T-helper 22 cell (primary cell): ENCODE measurements at places on chromosomes 12 and 14.
A peak's percentile ranks its signal among the peaks of the same experiment; 100 is the strongest.

GRCh38 chr12:60070552-60070951, 474.7 kb downstream of the SLC16A7 start:
- DNase-seq, result no peak

GRCh38 chr14:34873589-34874385, 1.4 kb downstream of the BAZ1A start:
- peak; percentile 79 for DNase-seq

GRCh38 chr14:23950411-23951135, 3.0 kb upstream of the DHRS4 start:
- no peak for DNase-seq

DNA sequence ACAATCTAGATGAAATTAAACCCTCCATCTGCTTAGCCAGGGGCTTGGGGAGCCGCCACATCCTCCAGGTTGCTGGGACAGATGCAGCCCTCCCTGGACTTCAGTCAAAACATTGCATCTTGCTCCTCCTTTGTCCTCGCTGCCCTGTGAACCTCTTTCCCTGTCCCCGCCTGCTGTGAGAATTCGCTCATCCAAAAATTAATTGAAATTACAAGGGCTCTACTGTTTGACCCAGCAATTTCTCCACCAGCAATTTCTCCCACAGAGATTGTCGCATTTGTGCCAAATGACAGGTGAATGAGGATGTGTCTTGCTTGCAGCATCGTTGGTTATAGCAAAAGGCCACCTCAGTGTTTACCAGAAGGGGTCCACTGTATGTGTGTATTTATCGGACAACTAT, 5.0 kb upstream of the POP5 start:
- DNase-seq, result no peak

DNA sequence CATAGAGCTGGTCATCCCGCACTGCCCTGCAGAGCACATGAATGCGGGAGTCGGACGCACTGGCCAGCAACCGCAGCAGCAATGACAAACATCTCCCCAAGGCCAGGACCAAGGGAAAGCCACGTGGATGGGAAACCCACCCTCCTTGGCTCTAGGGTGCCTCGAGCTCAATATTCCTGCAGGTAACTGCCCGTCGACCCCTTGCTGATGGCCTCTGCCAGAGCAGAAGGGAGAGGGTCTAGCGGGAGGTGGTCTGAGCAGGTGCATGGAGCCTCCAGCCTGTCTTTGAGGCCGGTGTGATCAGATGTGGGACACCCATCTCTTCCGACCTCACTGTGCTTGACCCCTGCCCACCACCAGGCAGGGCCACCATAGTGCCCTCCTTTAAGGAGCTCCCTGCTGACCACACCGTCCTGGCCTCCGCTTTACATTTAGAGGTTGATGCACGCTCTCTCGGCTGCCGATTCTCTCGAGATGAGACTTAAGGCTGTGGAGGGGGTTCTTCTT, 89.7 kb downstream of the PIWIL1 start:
- no peak for DNase-seq

DNA sequence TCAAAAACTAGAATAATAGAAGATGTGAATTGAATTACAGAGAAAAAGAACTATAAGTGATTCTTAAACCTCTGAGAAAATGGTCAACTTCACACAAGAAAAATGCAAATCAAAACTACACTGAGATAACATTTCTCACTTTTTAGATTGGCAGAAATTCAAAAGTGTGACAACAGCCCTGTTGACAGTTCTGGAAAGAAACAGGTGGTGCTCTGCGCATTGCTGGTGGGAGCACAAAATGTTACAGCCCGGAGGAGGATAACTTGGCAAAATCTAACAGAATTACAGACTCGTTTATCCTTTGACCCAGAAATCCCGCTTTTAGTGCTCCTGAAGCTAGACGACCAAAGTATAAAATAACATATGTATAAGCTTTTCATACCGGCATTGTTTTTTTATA, 222.5 kb upstream of the CNTN1 start:
- DNase-seq, result no peak

DNA sequence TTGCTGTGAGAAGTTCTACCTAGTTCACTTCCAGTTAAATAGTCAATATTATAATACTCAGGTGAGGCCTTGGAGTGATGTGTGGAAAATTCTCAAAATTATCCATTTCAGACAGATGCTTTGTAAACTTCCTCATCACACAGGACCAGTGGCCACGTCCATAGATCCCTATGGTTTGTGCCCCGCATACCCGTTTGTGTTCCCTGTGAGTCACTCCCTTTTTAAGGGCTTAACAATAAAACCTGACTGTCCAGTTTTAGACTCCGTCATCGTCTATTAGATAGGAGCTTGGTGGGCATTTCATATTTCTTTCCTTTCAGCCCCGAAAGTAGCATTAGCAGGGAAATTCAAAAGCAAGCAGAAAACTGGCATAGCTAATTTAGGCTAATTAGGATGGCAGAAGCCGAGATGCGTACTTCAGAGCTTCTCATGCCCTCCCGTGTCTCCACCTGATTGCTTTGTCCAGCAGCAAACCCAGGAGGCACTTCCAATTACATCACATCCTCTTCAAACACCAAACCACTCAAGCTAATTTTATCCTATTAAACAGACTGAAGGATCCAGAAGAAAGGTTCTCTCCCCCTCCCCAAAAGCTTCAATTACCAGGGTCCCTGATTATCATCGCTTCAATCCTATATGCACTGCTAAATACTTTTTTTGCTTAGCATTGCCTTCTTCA, 186.6 kb upstream of the OTX2 start:
- DNase-seq, result no peak

DNA sequence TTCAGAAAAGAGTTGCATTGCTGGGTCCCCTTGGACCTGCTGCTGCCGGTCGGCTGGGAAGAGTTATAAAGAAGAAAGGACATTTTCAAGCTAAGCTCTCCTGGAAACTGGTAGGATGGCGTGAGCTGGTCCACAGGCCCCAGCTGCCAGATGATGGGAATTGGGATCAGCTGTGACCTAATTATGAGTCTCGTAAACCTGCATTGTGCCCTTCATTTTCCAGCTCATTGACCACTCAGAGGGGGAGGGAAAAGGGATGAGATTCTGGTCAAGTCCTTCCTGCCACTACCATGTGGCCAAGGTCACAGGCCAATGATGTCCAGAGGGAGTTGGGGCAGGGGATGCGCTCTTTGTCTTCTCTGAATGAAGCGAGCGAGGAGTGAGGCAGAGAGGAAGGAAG, 320.9 kb downstream of the NRXN3 start:
- DNase-seq, result no peak

DNA sequence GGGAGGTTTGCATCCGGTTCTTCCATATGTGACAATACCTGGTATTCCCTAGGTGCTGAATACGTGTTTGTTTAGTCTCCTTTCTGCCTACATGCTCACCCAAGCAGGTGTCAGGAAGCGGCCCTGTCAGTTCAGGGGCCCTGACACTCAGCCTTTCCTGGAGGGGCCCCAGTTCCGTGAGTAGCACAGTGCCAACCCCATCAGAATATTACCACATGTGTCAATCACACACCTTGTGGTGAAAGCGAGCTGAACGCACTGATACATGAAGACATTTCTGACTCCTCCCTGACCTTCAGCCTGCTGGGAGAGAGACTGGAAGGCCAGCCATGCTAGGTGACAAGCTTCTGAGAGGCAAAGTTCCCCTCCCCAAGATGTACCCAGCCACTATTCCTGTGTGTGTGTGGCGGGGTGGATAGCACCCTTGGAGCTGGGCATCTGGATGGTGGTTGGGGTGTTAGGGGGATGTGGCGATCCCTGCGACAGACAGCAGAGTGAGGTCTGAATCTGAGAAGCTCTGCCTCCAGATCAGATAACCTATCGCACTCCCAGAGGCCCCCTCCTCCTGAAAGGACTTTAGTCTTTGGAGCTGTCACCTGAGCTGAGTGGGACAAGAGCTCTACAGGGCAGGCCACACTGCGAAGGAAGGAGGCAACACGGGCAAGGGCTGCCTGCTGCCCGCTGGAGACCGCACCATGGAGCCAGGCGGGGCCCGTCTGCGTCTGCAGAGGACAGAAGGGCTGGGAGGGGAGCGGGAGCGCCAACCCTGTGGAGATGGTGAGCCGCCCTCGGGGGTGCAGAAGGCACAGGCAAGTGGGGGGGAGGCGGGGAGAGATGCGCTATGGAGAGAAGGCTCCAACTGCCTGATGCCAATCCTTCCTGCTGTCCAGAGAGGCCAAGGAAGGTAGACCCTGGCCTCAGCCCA, at the start of gene SOAT2:
TSS of gene SOAT2 (plus strand) at position 604 of the 925 bp plus-strand sequence. CDS start at position 696, 92 bp downstream.
- no peak for DNase-seq

- DNase-seq, result no peak
These were observed 68.6 kb downstream of the NUAK1 start for GRCh38 chr12:106070147-106070546.

- no peak for DNase-seq
These were observed 61.1 kb downstream of the RPS6KA5 start for GRCh38 chr14:90999299-90999698.

GRCh38 chr12:125079648-125080645, 14.7 kb downstream of the AACS start:
- no peak for DNase-seq

GRCh38 chr12:12376646-12377448, 20.0 kb downstream of the BORCS5 start:
- DNase-seq, result no peak

- DNase-seq, result no peak
These were observed 80.8 kb downstream of the MNAT1 start for GRCh38 chr14:60815371-60815770.

- DNase-seq, result no peak
These were observed 29.0 kb downstream of the PDE6H start for GRCh38 chr12:15001733-15002382.

DNA sequence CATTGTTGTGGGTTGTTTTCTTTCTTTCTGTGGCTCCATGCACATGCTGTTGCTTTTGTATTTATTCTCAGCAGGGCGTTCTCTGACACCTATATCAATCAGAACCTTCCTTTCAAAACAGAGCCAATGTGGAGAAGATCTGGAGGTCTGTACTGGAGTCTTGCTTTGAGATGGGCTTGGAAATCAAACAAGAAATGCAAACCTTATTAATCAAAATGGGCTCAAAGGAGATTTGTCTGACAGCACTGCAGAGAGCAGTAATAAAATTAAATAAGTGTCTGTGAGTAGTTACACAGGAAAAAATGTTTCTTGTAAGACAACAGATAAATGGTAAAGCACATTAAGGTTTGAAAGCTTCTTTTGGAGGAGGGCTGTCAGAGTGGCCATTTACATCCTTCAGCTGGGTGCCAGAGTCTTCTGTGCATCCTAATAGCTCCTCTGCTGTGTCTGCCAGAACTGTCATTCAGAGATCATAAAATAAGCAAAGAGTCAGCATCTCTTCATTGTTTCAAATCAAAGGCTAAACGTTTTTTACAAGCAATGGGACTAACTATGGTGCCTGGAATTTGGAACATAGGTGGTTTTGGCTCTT, 414.3 kb downstream of the NAV3 start:
- DNase-seq, result no peak

- peak; percentile 42 for DNase-seq
These were observed 27.8 kb upstream of the GPR132 start for GRCh38 chr14:105093038-105093430.

DNA sequence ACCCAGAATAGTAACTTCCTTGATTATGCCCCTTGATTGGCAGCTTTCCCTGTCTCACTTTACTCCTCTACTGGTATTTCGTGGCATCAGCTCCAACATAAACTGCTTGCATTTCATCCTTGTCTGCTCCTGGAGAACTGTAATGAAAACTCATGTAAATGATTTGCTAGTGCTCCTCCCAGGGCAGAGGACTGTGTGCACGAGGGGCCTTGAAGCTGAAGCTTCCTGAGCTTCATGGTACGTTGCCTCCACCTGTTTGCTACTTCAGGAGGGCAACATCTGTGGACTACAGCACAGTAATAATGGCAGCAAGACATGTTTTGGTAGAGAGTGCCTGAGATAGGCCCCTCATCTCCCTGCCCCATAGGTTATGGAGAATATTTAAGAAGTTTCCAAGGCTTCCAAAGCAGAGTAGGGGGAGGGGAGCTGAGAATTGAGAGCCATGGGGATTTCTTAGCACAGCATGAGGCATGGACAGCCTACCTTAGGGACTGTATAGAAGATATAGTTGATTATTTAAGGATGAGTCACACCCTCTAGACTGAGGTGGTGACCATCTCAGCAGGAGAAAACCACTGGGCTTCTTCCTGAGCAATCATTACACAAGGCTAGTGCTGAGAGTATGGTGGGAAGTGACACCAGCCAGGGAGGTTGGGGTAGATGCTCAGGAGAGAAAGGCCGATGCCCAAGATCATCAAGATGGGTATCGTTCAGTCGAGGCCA, 29.5 kb downstream of the CCDC198 start:
- no peak for DNase-seq

DNA sequence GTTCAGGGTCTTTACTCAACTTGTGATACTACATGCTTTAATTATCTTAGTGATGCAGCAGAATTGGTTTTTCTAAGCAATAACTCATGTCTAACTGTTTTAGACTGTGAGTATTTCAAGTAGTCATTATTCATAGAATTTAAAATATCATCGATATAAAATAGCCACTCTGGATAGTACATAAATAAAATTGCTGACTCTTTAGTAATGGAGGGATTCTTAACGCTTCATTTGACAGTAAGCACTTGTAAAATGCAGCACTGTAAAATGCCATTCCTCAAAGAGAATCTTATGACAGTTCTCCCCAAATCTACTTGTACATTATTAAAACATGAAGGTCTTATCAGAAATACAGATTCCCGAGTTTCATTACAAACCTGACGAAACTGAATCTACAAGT, 262.8 kb upstream of the LRFN5 start:
- no peak for DNase-seq

DNA sequence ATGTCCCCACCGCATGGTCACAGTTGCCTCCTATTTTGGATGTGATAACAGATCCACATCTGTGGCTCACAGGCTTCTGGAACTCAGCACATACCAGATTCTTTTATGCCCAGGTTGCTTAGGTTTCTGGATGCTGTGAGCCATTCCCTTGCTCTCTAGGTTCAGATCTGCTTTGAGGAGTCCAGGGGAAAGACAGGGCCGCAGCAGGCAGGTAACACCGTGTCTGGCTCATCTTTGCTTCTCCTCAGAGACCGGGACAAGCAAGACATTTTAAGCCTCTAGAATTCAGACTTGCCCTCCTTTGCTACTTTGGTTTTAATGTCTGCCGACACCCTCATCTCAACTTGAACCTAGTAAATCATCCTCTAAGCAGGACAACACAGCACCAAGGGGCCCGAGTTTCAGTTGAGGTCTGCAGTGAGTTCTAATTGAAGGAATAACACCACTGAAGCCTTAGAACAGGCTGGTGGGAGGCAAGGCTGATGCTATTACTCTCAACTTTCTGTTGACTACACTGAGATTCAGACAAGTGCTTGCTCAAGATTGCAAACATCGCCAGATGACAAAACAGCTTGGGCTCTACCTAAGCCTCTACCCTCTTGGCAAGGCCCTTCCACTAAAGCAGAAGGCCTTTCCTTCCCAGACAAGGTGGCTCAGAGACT, 55.3 kb downstream of the MDM2 start:
- no peak for DNase-seq
